ENCODE measurements at places on chromosomes 2 and 18.

GRCh38 chr2:137769406-137769805, 194.9 kb upstream of the HNMT start:
- no peak for DNase-seq

DNA sequence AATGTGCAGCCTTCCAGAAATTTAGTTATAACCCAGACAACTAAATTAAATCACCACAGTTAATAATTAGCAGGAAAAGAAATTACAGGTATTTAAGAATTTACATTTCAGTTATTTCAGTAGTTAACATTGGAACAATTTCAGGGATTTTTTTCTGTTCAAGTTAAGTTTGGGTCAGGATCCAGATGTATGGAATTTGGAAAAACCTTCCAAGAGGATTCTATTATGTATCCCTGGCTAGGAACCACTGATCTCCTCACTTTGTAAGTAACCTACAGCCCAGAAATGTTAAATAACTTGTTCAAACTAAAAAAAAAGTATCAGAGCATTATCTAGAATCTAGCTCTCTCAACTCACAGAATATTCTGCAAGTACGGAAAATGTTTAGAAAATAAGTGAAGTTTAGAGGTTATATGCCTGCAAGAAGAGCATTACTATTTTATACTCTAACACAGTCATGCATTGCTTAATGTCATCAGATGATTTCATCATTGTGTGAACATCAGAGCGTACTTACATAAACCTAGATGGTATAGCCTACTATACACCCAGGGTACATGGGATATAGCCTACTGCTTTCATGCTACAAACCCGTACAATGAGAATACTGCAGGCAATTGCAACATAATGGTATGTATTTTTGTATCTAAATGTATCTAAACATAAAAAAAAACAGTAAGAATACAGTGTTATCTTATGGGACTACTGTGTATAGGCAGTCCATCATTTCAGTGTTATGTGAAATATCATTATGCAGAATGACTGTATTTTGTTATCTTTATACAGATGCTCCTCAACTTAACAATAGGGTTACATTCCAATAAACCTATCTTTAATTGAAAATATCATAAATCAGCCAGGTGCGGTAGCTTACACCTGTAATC, 6.1 kb downstream of the NCKAP1 start:
- no peak for DNase-seq

DNA sequence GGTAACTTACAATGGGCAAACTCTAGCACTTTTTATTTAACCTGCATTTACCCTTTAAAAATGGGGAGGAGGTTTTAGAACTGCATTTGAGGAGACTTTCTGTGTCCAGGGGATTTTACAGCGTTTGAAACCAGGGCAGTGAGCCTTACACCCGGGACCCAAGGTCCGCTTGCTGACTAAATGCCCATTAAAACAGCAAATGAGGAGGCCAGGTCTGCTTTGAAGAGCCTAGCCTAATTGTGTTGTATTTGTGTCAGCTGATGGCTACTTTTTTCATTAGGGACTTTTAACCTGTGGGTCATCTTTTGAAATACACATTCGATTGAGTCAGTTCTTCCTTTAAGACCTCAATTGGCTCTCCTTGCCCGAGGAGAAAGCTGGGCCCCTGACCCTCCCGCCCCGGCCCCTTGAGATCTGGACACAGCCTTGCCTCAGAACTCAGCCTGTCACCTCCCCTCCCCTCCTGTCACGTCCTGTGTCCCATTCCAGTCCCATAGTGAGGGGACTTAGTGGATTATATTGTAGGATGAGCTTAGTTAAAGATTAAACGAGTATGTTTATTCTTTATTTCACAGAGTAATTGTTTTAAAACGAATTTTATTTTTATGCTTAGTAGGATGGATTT, 69.0 kb downstream of the KLHL29 start:
- DNase-seq = peak; percentile 16

GRCh38 chr2:121667618-121668017, 18.4 kb upstream of the CLASP1 start:
- no peak for DNase-seq

DNA sequence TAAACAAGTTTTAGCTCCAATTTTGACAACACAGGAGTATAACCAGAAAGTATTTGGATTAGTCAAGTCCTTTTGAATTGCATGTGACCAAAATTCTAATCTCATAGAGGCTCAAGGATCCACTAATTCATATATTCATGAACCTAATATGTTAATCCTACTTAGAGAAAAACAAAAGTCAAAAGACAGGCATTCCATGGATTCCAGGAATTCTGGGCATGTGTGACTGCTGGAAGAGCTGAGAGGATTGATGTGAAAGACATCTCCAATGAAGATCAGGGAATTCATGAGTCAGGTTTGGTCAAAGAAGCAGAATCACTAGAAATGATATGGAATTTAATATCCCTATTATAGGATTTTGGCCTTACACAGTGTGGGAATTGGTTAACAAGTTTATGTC, 1494.6 kb upstream of the DDX18 start:
- no peak for DNase-seq

Measured in NCI-H524 (cell line).